Natural killer cell treated with Interleukin-12 subunit alpha and Interleukin-12 subunit beta and Interleukin-15 and Interleukin-18, amount 100 ng/mL, for 72 hours (primary cell): ENCODE measurements at places on chromosomes 2 and 18.

GRCh38 chr18:60021556-60021955, 121.8 kb downstream of the PMAIP1 start:
- no peak for DNase-seq

- DNase-seq, result no peak
Observed at GRCh38 chr2:210226223-210226622, 976 bp upstream of the ACADL start.

DNA sequence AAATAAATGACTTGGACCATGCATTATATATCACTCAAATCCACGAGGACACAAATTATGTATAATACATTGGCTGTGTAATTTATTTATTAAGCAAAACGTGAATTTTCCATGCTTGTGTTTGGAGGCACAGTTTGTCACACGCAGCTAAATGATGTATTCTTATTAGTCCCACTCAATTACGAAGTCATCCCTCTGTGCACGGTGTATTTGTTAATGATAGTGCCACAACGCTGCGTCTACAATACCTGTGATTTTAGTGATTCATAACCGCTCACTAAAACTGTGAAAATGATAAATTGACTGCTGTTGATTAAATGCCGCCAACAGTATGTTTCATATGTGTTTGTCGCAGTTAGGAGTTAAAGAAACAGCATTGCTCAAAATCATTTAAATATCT, 358.3 kb downstream of the ZNF516 start:
- no peak for DNase-seq

DNA sequence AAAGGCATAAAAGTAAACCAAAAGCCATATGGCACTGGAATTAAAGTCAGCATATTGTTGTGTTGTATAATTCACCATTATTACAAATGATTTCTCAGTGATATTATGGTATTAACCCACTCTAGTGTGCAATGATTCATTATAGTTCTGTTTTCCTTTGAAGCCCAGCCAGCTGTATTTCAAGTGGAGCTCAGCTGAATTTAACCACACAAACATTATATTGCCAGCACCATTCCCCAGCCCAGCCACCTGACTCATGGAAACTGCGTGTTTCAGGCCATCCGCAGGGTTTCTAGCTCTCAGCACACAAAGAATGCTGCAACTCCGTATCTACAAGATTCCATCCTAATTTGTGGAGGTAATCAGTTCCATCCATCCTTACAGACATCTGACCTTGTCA, 166.8 kb upstream of the CHAC2 start:
- DNase-seq, result no peak

GRCh38 chr2:81250270-81250669, 945.7 kb upstream of the LRRTM1 start:
- DNase-seq, result no peak
